Colonic mucosa (tissue), 4 donors: ENCODE measurements at places on chromosomes 4 and X. TPM values are rescaled to one million over a fixed set of nuclear protein-coding genes. Genes with fewer than 3 reads are reported as not detected.

DNA sequence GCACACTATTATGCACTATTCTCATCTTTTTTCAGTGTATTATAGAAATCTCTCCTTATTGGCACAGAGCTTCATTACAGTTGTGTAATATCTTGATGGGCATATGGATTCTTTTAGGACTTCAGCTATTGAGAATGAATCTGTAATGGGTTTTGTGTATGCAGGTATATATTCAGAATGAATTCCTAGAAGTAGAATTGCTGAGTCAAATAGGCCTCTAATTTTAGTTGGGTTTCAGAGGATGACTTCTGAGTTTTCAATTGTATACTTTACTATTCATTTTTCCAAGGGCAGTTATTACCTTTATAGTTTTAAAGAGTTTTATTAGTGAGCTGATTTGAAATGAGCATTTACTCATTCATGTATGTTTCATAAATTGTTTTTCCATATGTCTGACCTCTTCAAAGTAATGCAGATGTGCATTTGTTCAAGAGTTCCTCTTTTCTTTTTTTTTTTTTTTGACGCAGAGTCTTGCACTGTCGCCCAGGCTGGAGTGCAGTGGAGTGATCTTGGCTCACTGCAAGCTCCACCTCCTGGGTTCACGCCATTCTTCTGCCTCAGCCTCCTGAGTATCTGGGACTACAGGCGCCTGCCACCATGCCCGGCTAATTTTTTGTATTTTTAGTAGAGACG is 19.5 kb downstream of the CASP6 start:
- no peaks in the 10 kb centered on the region for H3K4me1 ChIP-seq
- H3K36me3 ChIP-seq: no peaks in the 10 kb centered on the region
- no peak overlapping the region for H3K27ac ChIP-seq
- no peak for DNase-seq
- H3K27me3 ChIP-seq: no peaks in the 10 kb centered on the region
- H3K4me3 ChIP-seq: no peak overlapping the region

DNA sequence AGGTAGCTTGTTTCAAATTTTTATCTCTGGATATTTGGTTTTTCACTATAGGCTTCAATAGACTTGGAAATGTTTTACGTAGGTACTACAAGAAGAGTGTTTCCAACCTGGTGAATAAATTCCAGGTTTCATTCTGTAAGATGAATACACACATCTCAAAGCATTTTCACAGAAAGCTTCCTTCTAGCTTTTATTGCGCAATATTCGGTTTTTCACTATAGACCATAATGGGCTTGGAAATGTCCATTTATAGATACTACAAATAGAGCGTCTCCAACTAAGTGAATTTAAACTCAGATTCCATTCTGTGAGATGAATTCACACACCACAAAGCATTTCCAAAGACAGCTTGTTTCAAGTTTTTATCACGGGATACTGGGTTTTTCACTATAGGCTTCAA is 857.7 kb upstream of the HS3ST1 start:
- H3K4me1 ChIP-seq: no peaks in the 10 kb centered on the region
- no peaks in the 10 kb centered on the region for H3K36me3 ChIP-seq
- no peak overlapping the region for H3K4me3 ChIP-seq
- DNase-seq: no peak

DNA sequence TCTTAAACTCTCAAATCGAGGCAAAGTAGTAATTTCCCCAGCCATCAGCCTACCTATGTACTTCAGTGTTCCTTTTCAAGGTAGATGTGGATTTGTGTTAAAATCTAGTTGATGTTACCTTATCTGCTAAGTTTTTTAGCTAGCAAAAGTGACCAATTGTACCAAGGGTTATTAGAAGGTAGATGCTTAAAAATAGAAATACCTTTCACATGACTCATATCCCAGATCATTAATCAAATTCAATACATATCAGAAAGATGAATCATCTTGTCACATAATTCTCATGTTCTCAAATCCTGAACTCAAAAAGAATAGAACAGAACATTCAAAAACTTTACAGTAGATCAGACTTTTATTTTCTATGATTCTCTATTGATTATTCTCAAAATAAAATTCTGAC is 3.5 kb downstream of the ENAM start:
- no peak overlapping the region for H3K27ac ChIP-seq
- no peak for DNase-seq
- no peaks in the 10 kb centered on the region for H3K4me1 ChIP-seq
- no peak overlapping the region for H3K4me3 ChIP-seq
- no peaks in the 10 kb centered on the region for H3K36me3 ChIP-seq

DNA sequence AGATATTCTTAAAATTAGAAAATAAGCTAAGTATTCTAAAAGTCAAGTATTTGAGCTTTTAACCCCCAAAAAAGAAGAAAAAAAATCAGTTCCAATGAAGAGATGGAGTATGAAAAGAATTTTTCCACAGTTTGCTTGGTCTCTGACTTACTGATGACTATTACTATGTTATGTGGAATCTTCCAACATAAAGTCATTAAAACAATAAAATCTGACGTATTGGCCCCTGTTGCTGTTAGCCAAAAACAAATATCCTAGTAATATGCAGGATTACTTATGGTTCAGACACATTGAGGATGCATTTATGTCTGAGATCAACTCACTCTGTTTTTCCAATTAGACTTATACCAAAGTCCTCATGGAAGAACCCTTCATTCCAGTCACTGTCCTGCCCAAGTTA is 517.2 kb upstream of the ADGRL3 start:
- H3K27me3 ChIP-seq: no peaks in the 10 kb centered on the region
- no peak overlapping the region for H3K27ac ChIP-seq
- no peaks in the 10 kb centered on the region for H3K36me3 ChIP-seq
- DNase-seq: no peak
- no peak overlapping the region for H3K4me3 ChIP-seq

- H3K27ac ChIP-seq: no peak within 1 kb of the TSS
- no peaks in the 10 kb centered on the region for H3K36me3 ChIP-seq
- peak; percentile 66 for DNase-seq
- no peaks in the 10 kb centered on the region for H3K27me3 ChIP-seq
- peak within 1 kb of the TSS; percentile 33 for H3K4me3 ChIP-seq
Observed at GRCh38 chrX:102155806-102156179, at the start of gene BEX5. TSS of gene BEX5 (minus strand) at chrX:102155977. CDS start at chrX:102154265, 1,712 bp downstream.

- H3K4me1 ChIP-seq: no peaks in the 10 kb centered on the region
- no peak overlapping the region for H3K4me3 ChIP-seq
- H3K36me3 ChIP-seq: no peaks in the 10 kb centered on the region
- H3K27ac ChIP-seq: no peak overlapping the region
- no peak for DNase-seq
Observed at GRCh38 chr4:25674386-25674785, 18.7 kb downstream of the SLC34A2 start.

- no peaks in the 10 kb centered on the region for H3K4me1 ChIP-seq
- no peak overlapping the region for H3K4me3 ChIP-seq
- H3K27me3 ChIP-seq: no peaks in the 10 kb centered on the region
- no peaks in the 10 kb centered on the region for H3K36me3 ChIP-seq
- H3K27ac ChIP-seq: no peak overlapping the region
Observed at GRCh38 chr4:77493120-77493752, 112.4 kb upstream of the CXCL13 start.

- H3K36me3 ChIP-seq: no peaks in the 10 kb centered on the region
- no peaks in the 10 kb centered on the region for H3K27me3 ChIP-seq
- H3K27ac ChIP-seq: no peak overlapping the region
- no peak overlapping the region for H3K4me3 ChIP-seq
Observed at GRCh38 chrX:21781525-21781924, 23.6 kb upstream of the SMPX start.

- no peaks in the 10 kb centered on the region for H3K36me3 ChIP-seq
- H3K4me3 ChIP-seq: no peak overlapping the region
- H3K4me1 ChIP-seq: no peaks in the 10 kb centered on the region
- H3K27me3 ChIP-seq: no peaks in the 10 kb centered on the region
- DNase-seq: no peak
- H3K27ac ChIP-seq: no peak overlapping the region
Observed at GRCh38 chr4:7638984-7639789, 204.5 kb upstream of the PSAPL1 start.

DNA sequence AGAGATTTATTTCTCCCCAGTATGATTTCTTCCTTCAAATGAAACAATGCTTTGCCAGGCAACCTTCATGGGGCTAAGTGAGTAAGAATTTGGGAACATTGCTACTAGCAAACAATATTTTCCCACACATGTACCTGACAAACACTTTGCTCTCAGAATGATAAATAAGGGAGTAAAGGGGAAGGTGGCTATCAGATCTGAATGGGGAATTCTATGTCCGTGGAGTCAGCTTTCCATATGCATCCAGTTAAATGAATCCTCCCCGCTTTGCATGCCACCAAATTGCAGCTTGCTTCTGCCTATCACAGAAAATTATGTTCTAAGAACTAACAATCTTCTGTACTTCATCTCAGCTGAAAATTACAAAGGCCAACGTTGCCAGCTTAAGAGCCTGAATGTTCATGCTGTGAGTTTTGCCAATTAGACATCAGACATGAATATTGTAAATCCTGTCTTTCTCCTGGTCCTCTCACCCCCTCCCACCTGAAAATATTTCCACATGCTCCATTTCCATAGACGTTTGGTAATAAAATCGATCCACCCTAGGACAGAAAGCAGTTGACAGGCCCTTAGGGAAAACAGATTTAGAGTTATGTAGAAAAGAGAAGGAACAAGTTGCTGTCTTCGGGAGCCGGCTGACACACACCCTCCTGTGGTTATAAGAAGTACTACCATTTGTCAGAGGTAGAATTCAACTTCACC is 6.3 kb downstream of the MEPE start:
- no peaks in the 10 kb centered on the region for H3K4me1 ChIP-seq
- H3K27ac ChIP-seq: no peak overlapping the region
- no peak for DNase-seq
- no peak overlapping the region for H3K4me3 ChIP-seq

DNA sequence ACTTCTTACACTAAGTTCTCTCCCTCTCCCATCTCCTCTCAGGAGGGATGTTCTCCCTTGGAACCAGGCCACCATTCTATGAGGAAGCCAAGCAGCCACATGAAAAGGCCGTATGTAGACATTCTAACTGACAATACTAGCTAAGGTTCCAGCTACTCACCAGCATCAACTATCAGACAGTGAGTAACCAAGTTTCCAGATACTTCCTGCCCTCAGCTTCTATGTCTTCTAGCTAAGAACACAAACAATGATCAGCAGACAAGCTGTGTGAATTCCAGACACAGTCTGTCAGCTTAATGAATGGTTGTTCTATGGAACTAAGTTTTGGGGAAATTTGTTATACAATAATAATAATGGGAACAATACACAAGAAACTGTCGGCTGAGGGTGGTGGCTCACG is 50.8 kb downstream of the SMIM14 start:
- H3K4me1 ChIP-seq: no peaks in the 10 kb centered on the region
- H3K27me3 ChIP-seq: no peaks in the 10 kb centered on the region
- no peak overlapping the region for H3K4me3 ChIP-seq

RIBC1 gene
- total RNA-seq: 0.72 TPM

ZNF718 gene
- 5.4 TPM for total RNA-seq

SHROOM4 gene
- total RNA-seq: 2.2 TPM

HTN1 gene
- not detected for total RNA-seq

FMR1NB gene
- total RNA-seq: 0.25 TPM

CCSER1 gene
- 13.4 TPM for total RNA-seq

QRFPR gene
- not detected for total RNA-seq

LINC00632 gene
- 12.1 TPM for total RNA-seq

TMEM184C gene
- total RNA-seq: 43.5 TPM
